ENCODE measurements at places on chromosomes 3 and 15.

DNA sequence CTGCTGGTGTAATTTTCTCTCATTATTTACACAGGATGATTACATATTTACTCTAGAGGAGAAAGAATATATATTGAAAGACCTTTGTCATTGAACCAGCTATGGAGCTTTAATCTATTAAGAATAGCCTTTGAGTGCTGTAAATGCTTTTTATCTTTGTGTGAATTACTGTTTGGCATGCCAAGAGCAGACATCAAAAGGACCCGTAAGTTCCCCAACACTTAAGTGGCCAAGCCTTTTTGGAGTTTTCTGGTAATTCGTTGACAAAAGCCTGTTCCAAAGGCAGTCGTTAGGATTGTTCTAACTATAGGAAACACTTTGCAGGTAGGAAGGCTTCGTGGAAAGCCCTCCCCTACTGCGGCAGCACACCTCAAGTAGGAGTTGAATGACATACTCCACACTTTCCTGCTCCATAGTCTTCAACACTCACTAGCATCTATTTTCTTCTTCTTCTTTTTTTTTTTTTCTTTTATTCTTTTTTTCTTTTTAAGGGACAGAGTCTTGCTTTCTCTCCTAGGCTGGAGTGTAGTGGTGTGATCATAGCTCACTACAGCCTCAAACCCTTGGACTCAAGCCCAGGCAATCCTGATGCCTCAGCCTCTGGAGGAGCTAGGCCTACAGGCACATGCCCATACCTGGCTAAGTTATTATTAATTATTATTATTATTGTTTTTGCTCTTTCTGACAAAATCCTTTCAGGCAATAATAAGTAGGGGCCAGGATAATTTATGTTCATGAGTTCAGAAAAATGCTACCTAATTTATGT is 98.6 kb downstream of the SUCNR1 start:
- no peak for DNase-seq

- DNase-seq: no peak
These were observed 343.7 kb downstream of the EPHB1 start for GRCh38 chr3:135138776-135139175.

GRCh38 chr3:69051756-69052471 is at the start of gene TMF1:
Gene TMF1, minus strand, starts transcription at chr3:69052333. Its CDS starts 247 bp downstream, at chr3:69052086.
- DNase-seq: peak; percentile 96

- DNase-seq: no peak
These were observed 118.1 kb downstream of the ASB7 start for GRCh38 chr15:100720406-100720967.

GRCh38 chr15:73440571-73440970 is 2.4 kb upstream of the REC114 start:
- no peak for DNase-seq

GRCh38 chr3:66423791-66424190 is 77.0 kb downstream of the LRIG1 start:
- no peak for DNase-seq

DNA sequence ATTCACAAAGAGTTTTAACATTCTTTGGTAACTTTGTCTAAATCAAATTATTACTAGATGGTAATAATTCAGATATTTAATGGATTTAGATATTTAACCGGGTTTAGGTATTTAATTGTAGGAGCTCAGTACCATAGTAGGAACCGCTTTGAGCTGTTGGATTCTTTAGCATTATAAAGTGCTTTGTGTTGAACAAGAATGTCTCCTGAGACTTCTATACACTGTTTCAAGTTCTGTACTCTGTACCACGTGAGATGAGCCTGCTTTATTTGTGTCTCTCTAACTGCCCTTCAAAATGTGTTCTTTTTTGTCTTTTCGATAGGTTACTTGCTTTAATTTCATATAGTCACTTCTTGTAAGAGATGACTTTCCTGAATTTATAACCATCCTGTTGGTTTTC is 36.0 kb downstream of the ZFAND6 start:
- no peak for DNase-seq

DNA sequence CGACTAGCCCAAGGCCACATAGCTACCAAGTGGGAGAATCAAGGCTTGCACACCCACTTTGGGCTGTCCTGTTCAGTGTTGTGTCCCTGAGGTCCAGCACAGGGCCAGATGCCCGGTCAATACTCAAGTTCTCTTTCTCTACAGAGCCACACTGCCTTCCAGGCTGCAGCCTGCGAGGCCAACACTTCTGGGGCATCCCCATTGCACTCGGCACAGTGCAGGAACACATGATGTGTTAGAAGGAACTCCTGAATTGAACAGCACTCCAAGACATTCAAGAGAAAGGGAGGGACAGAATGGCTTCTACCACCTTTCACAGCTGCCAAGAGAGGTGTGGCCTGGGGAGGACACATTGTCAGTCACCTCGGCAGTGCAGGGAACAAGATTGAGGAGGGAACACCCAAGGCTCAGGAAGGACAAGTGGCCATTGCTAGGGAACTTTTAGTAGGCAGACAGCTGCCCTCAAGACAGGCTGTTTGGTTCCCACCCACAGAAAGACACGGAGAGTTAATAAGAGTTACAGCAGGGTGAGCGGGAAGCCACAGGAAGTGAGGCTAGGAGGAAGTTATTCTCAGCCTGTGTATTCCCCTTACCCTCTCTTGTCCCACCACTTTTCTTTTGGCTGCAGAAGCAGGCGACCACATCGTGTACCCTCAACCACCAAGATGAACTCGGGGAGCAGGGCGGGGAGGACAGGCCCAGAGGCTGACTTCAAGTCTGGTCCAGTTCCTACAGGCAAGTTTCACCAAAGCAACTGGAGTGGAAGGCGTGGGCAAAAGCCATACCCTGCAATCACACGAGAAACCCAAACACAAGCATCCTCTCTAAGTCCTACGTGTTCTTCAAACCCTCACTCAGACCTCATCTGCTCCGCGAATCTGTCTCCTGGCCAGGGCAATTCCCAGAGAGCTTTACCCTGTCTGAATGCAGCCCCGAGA is 69.4 kb downstream of the SRGAP3 start:
- no peak for DNase-seq

DNA sequence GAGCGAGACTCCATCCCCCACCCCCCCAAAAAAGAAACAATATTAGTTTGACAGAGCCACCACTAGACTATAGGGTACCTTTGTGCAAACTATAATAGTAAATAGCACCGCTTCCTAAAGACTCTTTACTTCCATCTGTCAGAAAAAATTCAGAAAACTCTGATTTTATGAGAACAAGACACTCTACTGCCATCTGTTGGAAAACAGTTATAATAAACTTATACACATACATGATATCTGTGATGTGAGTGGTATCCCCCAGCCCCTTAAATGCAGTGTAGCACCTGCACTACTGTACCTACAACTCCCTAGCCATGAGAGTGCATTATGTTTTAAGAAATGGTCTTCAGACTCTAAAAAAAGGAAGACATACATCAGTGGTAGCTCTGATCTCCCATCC is 47.1 kb upstream of the CTDSPL start:
- no peak for DNase-seq

- DNase-seq: no peak
These were observed 43.7 kb upstream of the GNB5 start for GRCh38 chr15:52234596-52235541.

DNA sequence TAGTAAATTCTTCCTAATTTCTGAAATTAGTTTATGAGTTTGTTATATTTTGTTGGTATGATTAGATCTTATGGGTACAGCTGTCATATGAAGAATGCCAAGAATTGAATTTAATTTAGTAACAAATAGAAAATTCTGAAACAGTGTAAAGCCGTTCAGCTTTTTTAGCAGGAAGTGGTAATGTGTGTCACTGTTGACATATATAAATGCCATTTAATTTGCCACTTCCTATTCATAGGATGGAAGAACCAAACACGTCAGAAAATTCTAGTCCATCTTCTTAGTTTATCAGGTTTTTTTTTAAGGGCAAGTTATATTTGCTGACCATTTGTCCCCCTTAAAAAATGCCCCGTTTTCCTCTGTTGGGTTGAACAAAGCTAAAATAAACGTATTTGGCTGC is 43.0 kb downstream of the RAB8B start:
- no peak for DNase-seq

DNA sequence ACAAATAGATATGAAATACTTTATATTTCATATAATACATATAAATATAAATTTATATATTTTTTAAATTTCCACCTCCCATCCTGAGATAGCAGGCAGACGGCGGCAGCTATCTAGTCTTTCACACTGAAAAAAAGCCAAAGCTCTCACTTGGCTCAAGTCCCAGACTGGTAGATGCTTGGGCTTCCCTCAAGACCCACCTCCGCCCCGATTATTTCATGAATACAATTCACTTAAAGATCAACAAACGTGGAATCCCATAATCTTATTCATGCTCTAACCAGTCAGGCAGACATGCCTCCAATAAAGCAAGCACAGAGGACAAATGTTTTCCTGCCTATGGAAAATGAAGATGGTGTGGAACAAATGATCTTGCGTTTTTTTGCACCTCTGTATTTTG is 275.9 kb upstream of the NR2F2 start:
- DNase-seq: no peak

GRCh38 chr15:69012761-69013364 is 1.6 kb upstream of the NOX5 start:
- no peak for DNase-seq

Measured in progenitor cell of endocrine pancreas (in vitro differentiated cells).